Cerebellar nuclear complex (tissue), 1 donor: ENCODE measurements at places on chromosomes 13 and 19.

DNA sequence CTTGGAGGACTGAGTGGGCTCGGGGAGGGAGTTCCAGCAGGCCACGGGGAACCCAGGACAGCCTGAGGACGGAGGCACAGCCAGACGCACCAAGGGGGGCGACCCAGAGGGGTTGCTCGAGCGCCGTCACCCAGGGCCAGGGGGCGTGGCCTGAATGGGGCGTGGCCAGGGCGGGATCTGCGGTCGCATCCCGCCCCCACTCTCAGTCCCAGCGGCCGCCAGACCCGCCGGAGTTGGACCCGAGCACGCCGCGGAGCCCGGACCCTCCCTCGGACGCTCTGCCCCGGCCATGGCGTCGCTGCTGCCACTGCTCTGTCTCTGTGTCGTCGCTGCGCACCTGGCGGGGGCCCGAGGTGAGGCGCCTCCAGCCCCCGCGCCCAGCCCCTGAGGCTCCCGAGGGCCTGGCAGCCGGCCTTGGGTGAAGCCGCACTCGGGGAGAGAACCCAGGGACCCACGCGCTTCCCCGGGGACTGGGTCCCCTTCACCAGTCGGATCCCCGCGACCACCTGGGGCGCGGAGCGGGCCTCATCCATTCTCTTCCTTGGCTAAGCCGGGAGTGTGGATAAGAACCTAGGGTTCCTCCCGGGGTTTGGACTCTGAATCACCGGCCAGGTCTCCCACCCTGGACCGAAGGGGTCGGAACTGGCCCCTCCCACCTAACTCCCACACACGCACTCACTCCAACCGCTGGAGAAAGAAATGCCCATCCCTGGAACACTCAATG is at the start of gene CILP2:
Gene CILP2, plus strand, starts transcription at position 205 of the 724 bp plus-strand sequence. Its CDS starts 85 bp downstream, at position 290.
- no peak for DNase-seq

- no peak for DNase-seq
These were observed 39.6 kb upstream of the RANBP3 start for GRCh38 chr19:6017576-6017975.

GRCh38 chr13:50224534-50224933 is 209.3 kb downstream of the KCNRG start:
- no peak for DNase-seq

DNA sequence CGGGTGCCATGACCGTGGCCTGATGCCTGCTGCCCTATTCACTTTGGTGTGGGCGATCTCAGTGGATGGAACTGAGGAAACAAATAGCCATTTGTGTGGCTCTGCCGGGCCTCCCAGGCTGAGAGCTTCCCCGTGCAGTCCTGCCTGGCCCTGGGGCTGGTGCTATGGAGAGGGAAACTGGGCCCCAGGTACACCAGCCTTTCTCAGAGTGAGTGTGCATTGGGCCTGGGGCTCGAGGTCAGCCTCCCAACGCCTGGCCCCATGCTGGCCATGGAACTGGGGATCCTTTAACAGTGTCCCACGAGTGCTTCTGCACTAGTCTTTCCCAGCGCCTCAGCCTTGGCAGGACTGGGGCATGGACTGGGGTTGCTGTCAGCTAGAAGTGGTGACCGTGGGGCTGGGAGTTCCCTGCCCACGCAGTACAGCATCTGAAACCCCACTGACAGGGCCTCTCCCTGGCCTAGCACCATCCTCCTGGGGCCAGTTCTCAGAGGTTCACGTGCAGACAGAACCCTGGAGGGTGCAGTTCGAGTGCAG is 10.5 kb downstream of the PLEKHF1 start:
- DNase-seq, result no peak

DNA sequence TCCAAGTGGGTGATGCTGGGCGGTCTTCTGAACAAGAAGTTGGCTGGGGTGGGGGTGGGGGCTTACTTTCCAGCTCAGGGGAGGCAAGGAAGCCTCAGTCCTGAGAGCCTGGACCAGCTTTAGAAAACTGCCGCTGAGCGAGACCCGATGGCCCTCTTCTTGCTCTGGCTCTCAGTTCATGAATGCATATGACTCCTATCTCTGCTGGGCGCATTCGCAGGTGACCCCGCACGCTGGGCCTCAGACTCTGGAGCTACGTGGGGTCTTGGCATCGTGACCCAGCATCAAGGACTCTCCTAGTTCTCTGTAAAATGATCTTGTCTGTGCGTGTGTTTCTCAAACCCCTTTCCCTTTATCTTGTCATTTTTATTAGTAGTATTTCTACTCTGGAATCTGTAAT is 19.7 kb downstream of the PRAM1 start:
- no peak for DNase-seq

DNA sequence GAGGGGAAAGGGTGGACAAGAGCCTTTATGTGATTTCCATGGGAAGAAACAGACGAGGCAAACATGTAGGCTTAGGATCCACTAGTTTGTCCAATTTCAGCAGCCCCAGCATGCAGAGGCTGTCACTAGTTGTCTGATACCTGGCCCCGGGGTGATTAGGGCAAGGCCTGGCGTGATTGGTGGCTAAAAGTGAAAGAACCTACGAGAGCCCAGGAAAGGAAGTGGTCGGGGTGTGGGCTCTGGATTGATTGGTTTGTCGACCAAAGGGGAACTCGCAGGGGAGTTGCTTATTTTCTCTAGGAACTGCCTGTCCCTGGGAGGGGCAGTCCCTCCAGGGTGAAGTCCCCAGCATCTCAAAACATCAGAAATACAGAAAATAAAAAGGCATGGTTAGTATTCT is 64.2 kb upstream of the UQCRFS1 start:
- no peak for DNase-seq

DNA sequence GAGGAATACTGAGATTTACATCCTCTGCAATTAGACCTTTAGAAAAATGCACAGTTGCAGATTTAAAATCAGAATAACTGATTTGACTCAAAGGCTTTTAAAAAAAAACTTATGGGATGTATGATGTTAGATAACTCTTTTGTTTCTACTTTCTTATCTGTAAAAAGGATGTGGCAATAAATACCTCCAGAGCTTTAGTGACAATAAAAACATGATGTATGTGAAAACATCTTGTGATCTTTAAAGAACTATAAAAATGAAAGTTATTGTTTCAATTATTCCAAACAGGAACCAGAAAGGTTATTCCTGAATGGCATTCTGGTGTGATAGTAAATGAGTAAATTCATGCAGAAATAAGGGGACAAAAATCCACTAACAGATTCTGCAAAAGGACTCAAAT is 2712.2 kb upstream of the PCDH20 start:
- DNase-seq, result no peak
